ENCODE measurements at places on chromosomes 2 and 18.

DNA sequence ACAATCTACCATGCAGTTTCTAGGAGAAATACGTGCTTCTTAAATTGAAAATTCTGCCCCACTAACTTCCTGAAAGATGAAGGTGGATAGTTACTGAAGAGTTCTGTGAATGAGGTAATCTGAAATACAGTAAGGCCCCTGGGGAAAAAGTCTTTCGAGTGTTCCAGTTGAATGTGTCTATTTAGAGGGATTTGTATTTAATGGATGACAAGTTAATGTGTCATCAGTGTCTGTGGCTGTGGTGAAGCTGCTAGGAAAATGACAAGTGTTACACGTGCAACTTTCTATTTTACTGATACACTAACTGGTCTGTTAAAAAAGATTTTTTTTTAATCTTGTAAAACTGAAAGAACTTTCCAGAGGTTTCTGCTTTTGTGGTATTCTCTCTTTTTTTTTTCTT, 384.6 kb downstream of the STK39 start:
- DNase-seq, result peak; percentile 52

DNA sequence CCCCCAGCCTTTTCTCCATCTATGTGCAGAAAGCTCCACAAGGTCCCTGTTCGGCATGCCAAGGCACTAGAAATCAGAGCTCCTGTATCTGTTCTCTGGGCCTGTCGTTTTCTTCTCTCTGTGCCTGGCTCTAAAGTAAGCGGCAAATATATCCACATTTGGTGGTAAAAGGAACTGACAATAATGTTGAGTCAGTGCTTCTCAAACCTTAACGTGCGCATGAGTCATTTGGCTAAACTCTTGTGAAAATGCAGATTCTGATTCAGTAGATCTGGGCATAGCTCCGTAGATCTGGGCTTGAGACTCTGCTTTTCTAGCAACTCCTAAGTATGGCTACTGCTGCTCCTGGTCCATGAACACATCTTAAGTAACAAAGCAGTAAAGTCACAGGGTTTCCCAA, 16.5 kb upstream of the ACSL3 start:
- peak; percentile 67 for DNase-seq

- DNase-seq, result peak; percentile 7
Observed at GRCh38 chr2:128091726-128092080, 703 bp downstream of the UGGT1 start.

DNA sequence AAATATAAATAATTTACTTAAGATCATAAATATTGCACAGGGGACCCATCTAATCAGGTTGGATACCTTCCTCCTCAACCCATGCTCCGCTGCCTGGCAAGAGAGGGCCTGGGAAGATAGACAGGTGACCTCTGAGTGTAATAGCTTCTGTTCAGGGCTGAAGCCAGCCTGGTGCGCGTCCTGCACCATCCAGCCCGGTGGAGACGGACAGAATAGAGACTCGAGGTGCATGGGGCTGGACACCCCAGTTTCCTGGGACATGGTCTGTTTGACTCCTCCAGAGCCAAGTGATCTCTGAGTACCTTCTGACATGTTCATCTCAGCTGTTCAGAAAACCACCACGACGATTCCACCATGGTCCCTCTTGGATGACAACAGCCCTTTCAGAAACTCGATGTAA, 209.3 kb upstream of the MYT1L start:
- no peak for DNase-seq

- DNase-seq, result no peak
Observed at GRCh38 chr2:130981667-130982066, 111.6 kb downstream of the FAM168B start.

- DNase-seq, result no peak
Observed at GRCh38 chr2:220334871-220335590, 707.6 kb downstream of the SLC4A3 start.

DNA sequence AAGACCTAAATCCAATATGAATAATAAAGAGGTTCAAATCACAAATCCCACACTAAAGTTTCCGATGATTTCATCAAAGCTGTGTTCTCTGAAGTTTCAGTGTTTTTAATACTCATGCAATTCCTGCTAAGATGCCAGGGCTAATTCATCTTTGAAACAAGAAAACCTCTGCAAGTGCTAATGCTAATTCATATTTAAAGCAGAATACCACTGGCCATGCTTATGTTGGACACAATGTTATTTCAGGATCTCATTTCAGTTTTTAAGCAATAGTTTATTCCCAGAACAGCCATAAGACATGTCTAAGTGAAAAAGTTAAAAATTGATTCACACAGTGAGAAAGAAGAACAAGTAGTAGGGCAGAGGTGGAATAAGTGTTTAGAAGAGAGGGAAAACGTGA, 62.8 kb downstream of the GRB14 start:
- DNase-seq, result no peak

GRCh38 chr2:2663401-2664036, 332.4 kb upstream of the MYT1L start:
- peak; percentile 4 for DNase-seq

GRCh38 chr2:235861383-235861782, 306.8 kb downstream of the GBX2 start:
- DNase-seq, result no peak

GRCh38 chr18:13574355-13574754, 152.0 kb downstream of the FAM210A start:
- no peak for DNase-seq

GRCh38 chr2:12173271-12173942, 427.0 kb downstream of the LPIN1 start:
- DNase-seq, result peak; percentile 24

- no peak for DNase-seq
Observed at GRCh38 chr2:153811516-153811915, 60.2 kb upstream of the GALNT13 start.

GRCh38 chr2:167748536-167748935, 498.9 kb downstream of the STK39 start:
- DNase-seq, result no peak

- no peak for DNase-seq
Observed at GRCh38 chr2:158687315-158687714, 107.8 kb upstream of the DAPL1 start.

DNA sequence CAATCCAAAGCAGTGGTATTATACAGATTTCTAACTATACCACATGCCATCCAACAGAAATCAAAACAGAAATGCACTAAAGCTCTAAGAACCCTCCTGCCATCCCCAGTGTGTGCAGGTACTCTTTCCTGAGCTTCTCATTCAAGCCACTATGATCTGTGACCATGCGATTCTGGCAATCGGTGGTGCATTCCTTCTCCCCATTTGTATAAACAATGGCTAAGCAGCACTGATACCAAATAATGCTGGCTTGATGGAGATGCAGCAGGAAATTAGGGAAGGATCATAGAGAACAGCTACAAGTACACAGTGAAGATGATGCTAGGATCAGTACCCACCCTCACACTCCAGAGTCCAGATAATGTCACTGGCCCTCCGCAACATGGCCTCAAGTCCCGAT, 51.8 kb downstream of the PPP4R1 start:
- no peak for DNase-seq

DNA sequence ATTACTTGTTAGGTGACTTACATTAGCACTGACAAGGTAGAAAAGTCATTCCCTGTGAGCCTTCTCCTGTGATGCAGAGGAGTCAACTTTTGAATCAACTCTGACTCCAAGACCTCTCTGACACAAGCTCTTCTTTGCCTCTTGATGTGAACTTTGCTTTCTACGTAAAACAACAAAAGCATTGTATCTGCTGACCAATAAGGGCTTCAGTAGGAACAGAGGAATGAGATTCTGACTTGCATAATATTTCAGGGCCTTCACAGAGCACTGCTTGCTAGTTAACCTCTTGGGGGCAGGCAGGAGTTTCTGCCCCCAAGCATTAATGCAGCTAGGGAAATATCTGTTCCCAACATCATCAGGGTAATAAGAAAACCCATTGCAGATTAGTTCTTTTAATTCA, 791.5 kb downstream of the BCL11A start:
- DNase-seq, result no peak

GRCh38 chr2:149068225-149068995, 29.9 kb downstream of the LYPD6B start:
- DNase-seq, result no peak

DNA sequence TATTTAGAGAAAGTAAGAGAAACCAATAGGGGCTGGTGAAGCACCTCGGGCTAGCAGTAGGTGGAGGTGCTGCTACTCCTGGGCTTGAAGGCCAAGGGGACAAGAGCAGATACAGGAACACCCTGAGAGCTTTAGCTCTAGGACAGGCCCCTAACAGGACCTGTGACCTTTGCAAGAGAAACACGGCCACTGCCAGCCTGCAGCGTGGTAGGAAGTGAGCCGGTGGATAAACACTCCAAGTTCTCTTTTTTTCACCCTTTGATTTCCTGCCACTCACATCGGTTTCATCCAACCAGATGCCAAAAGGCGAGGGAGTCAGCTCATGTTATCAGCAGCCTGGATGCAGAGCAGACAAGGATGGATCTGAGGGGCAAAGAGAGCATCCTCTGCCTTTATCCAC, 66.8 kb upstream of the SPRED2 start:
- no peak for DNase-seq

DNA sequence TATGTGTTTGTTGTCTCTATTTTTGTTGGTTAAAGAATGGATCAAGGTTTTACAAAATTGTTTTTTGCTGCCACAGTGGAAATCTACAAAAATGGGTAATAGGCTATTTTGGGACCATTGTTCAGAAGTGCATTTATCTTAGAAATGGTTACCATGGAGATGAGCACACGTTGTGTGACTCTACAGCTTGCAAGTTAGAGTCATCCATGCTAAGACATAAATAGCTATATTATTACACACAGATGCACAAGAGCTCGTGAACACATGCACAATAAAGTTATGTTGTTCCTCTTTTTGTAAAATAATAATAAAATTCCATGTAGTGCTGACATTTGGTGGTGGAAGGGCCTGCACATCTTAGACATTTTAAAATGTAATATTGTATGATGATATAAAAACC, 15.5 kb upstream of the DUSP19 start:
- peak; percentile 55 for DNase-seq

GRCh38 chr2:142754182-142754581, 123.3 kb upstream of the KYNU start:
- no peak for DNase-seq

DNA sequence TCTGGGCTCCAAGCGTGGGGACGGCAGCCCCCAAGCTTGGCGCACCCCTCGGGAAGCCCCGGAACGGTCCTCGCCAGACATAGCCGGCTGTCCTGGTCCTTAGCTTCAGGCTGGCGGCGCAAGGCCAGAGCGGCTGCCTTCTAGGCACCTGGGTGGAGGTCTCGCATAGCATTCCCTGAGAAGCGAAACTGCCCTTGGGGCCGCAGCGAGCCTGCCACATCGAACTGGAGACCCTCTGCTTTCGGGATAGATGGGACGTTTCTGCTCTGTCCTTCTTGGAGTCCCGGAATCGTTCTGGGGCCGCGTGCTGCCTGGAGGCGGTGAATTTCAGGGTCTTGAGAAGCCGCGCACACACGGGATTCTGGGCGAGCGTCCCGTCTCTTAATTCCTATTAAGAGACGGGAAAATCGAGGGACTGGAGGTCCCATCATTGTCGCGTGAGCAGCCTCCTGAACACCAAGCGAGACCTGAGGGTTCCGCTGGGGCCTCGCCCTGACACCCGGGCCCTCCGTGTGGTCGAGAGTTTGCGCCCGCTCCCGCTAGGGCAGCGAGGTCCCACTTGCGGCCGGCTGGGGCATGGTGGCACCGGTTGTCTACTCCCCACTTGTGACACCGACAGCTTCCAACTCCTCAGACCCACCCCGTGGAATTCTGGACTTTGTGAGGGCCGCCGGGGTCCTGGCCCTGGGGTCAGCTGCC, 9.7 kb upstream of the EN1 start:
- no peak for DNase-seq

DNA sequence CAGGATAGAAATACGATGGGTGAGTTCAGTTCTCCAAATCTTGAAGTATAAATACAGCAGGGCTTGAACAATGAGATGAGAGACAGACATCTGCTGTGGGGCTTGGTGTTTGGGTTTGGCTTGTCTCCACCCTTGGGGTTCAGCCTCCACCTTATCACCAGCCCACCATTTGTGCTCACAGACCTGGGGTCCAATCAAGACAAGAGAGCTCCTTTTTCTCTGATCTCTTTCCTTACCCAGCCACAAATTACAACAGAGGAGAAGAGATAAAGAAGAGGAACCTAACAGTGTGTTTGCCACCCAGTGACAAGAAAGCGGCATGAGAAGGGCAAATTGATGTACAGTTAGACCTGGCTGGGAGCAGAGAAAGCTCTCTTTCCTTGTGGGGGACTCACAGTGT, 204.5 kb upstream of the CXCR4 start:
- DNase-seq, result no peak

DNA sequence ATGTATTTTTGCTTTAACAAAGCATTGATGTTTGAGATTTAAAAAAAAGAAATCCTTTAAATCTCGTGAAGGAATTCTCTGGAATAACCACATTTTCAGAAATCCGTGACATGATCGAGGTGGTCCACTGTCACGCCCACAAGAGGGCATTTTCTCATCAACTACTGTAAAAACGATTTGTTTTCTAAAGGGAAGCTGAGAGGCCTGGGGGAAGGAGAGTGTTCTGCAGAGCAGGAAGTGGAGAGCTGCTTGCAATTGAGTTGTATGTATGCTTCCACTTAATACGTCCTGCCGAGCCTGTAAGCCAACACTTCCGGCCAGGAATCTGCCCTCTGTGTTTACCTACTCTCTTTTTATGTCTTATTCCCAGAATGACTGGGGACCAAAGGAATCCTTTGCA, 19.4 kb downstream of the KLHL29 start:
- peak; percentile 81 for DNase-seq

- DNase-seq, result peak; percentile 81
Observed at GRCh38 chr2:188475945-188476344, 184.3 kb downstream of the GULP1 start.

- no peak for DNase-seq
Observed at GRCh38 chr2:25281522-25281921, 60.2 kb downstream of the DNMT3A start.

- DNase-seq, result no peak
Observed at GRCh38 chr18:49747876-49748275, 65.5 kb downstream of the ACAA2 start.

DNA sequence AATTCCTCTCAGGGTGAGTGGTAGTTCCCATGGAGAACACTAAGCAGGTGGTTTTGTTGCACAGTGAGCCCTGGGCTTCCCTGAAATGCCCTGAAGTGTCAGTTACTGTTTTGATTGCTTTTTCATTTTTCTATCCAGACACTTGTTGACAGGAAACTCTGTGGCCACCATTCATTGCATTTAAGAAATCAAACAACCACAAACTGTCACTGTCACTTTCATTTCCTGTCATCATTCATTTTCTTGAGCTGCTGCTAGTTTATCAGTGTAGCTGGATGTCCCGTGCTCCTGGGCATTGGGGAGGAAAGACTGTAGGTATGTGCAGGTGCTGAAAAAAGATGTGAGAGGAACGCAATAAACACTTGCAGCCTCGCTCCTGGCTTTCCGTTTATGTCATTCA, 891.6 kb upstream of the ZEB2 start:
- DNase-seq, result no peak

GRCh38 chr18:79274823-79275222, 120.9 kb upstream of the NFATC1 start:
- DNase-seq, result no peak

DNA sequence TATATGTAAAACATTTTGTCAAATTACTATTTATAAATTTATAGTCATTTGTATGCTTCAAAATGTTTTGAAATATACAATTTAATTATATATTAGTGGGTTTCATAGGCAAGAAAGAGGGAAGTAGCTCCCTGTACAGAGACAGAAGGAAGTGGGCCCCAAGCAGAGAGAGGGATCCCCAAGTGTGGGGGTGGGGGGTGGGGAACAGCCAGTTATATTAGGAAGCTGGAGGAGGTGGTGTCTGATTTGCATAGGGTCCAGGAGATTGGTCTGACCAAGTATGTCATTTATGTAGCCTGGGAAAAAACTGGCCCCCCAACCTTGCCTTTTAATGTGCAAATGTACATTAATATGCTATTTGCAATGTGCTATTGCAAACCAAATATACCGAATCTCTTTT, 76.5 kb upstream of the ZSWIM2 start:
- DNase-seq, result no peak

GRCh38 chr2:134190807-134191203, 63.1 kb upstream of the MGAT5 start:
- DNase-seq, result no peak

All from fibroblast of skin of scalp (primary cell).